SW 1271 (cell line): ENCODE measurements at places on chromosomes 6 and 20.

- DNase-seq, result no peak
Observed at GRCh38 chr20:35648836-35649235, 15.9 kb downstream of the CPNE1 start.

DNA sequence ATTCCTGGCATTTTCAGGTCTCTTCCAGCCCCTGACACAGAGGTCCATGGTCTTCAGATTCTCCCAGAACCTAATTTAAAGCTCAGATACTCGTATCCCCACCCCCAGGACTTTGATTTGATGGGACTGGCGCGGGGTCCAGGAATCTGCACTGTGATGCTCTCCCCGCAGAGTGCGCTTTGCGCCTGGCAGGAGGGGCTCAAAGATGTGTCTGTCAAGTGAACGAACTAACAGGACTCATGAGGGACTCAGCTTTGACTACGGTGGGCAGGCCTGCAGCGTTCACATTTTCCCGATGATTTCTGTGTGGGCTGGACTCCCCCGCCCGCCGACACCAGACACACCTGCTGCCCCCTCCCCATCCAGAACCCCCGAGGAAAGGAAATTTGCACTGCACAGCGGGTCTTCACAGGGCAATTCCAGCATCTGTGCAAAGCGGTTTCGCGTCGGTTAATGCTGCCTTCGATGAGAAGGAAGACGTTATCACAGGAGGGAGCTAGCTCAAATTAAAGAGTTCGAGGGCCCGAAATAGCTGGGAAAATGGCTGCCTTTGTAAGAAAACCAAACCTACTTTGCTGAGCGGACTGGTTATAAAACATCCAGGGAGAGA lies 90.2 kb downstream of the ZDHHC14 start:
- DNase-seq, result no peak

DNA sequence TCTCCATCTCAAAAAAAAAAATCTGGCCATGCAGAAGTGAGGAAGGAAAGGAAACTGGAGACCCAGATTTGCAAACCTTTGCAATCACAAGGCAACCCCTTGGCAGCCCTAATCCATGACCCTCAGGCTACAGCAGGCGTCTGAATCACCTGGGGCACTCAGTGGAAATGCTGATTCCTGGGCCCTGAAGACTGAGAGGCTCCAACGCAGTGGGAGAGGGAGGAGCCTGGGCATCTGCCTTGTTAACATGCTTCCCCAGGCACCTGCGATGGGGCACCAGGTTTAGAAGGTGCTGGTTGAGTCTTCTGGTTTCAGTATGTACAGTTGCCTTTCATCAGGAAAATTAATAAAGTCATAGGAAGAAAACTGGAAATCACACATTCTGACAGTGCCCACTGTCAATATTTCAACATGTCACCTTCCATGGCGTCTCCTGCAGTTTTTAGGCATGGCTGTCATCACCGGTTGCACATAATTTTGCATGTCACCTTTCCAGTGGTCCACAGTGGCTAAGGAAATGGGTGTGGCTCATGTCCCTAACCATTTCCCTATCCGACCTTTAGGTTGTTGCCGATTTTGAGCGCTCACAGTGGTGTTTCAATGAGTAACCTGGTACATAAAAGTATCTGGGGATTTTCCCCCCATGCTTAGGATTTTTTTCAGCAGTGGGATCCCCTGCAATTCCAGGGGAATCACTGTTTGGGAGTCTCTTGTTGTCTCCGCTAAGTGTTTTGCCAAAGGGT lies 56.9 kb downstream of the PREX1 start:
- no peak for DNase-seq

GRCh38 chr6:145498425-145498824 lies 236.9 kb downstream of the EPM2A start:
- DNase-seq, result no peak

DNA sequence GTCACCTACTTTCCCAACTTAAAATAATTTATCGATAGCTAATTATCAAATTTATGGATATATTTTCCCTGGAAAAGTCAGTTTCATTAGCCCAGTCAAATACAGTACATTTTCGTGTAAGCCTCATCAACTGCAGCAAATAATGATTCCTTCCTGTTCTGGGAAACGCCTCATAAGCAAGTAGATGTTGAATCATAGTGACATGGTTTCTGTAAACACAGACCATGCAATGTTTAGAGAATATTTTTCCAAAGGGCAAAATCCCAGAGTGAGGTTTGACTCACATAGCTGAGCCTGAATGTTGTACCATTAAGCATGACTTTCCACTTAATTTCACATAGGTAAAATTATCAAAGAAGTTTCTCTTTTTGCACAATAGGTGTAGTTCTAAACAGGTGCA lies 16.7 kb upstream of the VNN1 start:
- no peak for DNase-seq

DNA sequence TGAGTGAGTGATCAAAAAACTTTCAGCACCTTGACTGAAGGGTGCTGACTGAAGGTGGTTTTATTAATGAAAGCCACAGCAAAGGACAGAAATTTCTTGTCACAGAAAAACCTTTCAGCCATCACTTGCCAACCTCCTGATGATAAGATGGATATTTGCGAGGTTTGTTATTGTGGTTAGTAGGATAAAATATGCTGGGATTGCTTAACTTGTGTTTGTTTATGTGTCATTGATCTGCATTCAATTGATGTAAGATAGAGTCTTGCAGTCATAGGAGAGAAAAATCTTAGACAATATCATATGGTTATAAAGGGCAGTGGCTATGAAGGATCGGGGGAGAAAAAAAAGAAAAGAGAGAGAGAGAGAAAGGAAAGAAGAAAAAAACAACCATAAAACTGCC lies 1.2 kb downstream of the TSBP1 start:
- no peak for DNase-seq

- DNase-seq, result no peak
Observed at GRCh38 chr6:134707342-134708031, 242.4 kb downstream of the ALDH8A1 start.

GRCh38 chr6:26359765-26360164 lies 5.2 kb upstream of the BTN3A2 start:
- no peak for DNase-seq

GRCh38 chr20:9551808-9552550 lies 37.6 kb downstream of the LAMP5 start:
- no peak for DNase-seq

DNA sequence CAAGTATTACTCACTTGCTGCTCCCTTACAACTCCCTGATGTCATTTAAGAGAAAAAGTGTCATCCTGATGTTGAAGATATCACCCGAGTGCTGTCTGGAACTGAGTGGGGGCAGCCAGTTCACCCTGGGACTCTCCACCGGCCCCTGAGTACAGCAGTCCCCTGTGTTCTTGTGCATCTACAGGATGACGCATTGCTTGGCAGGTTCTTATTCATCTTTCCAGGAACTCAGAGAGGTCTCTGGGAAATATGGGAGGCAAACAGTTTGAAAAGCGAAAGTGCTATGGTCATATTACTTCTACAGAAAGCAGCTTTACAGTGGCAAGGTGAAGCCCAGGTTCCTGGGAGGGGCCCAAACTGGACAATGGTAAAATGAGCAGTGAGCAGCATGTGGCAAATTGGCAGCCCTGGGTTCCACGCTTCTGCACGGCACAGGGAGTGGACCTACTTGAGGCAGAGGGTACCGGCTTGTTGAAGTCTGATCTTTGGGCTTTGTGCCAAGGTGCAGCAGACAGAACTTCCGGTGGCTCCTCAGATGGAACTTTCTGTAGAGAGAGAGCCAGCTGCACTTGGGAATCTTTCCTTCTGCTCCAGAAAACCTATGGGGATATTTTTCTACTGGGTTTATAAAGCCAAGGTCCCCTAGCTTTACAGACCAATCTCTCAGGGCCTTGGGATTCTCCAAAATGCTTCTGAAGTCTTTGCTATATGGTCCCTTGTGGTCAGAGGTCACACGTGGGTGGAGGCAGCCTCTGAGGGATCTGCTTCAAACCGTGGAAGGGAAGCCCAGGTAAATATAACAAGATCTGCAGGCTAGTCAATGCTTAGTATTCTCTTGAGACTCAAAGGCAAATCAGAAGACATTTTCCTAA lies 128.3 kb downstream of the MAP3K7 start:
- DNase-seq, result no peak

DNA sequence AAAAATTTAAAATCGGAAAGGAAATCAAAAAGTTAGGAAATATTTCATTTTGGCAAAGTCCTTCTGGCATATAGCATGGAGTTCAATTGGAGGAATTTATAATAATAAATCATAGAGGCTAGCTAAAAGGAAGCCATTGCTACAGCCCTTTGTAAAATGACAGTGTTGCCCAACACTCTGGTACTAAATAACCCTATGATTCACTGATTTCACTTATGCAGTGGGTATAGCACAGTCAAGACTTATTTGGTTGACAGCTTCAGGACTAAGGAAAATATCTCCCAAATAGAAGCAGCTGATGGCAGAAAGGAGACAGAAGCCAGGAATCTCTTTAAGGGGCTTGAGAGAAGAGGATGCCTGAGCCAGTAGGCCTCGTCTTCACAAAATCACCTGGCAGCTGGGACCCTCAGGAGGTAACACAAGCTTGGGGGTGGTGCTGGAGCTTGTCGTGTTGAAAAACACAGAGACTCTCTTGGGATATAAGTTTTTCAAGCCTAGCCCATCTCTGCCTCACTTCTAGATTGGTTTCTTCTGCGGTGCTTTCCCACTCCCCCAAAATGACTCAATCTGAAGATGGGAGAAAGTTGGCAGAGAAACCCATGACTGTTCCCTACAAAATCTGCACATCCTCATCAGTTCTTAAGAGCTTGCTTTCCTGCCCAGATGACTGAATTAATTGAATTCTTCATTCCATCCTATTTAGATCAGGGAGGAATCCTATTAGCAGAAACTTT lies 38.4 kb upstream of the EYA4 start:
- DNase-seq, result no peak

DNA sequence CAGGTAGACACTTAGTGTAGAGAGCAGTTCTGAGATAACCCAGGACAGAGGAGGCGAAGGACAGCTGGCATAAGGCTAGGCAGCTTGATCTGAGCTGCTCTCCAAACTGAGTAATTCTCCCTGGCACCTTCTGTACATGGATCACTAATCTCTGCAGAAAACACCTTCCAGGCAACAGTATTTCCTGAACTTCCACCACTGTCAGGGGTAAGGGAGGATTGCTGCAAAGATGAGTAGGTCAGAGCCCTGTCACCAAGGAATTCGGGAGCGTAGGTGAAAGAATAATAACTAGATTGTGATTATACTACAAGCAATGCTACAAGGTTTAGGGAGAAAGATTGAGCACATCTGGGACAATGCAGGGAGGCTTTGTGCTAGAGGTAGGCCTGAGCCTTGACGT lies 1.9 kb downstream of the HM13 start:
- DNase-seq, result no peak
